Frontal cortex (tissue), 4 donors: ENCODE measurements at places on chromosomes 2 and 18. TPM values are rescaled to one million over a fixed set of nuclear protein-coding genes. Genes with fewer than 3 reads are reported as not detected.

- DNase-seq = no peak
These were observed 160.2 kb downstream of the FBXO15 start for GRCh38 chr18:73987247-73987980.

MYOM1 gene
- 0.82 TPM for total RNA-seq

DNA sequence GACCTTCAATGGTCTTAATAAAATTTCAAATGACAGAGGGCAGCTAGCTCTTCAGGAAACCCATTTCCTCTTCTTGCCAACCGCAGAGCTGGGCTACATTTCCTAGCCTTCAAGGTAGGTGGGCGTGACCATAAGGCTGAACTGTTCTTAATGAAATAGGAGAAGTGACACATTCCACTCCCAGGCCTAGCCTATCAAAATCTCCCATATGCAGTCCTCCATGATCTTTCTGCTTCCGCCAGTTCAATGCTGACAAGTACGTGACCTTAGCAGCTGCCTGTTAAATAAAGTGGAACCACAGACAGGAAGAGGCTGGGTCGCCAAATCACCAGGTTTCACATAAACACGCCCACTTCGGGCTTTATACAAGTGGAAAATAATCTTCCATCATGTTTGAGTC lies 13.2 kb downstream of the SERPINE2 start:
- DNase-seq = no peak

- peak; percentile 25 for DNase-seq
These were observed 229.9 kb upstream of the HDAC4 start for GRCh38 chr2:239630618-239631286.

- peak; percentile 74 for DNase-seq
These were observed 446 bp upstream of the EFHD1 start for GRCh38 chr2:232632904-232633412.

BCL2 gene
- total RNA-seq = 17.9 TPM

DNA sequence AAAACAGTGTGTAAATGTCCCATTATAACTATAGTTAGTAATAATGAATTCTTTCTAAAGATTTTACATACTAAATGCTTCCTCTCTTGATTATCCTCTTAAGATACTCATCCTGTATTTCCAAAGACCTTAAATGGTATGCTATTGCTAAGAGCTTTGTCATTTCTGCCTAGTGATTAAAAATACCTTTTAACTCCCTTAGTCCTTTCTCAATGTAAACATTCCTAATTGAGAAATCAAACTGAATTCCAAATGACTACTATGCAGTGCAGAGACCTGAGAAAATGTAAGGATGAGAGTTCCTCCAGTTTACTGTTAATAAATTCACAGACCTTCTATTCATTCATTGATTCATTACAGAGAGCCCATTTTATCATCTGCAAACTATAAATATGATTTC lies 86.9 kb downstream of the SOS1 start:
- no peak for DNase-seq

DNA sequence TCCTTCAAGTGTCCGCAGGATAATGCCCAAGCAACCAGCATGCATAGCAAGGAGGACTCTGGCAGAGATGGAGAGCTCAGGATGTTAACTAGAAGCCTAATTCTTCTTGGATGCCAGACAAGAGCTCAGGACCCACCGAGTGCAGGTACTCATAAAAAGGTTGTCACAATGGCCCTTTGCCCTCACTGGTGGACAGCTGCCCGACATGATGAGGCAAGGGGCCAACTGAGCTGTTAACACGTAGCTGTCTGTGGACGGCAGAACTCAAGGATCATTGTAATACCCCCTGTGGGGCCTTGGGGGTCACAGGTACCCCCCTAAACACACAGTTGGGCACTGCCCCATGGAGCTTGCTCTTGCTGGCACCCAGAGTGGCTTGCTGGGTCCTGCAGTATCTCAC lies 393.7 kb downstream of the PIK3C3 start:
- DNase-seq = no peak

PDCD1 gene
- 0.41 TPM for total RNA-seq

- no peak for DNase-seq
These were observed 117.3 kb upstream of the ZFP36L2 start for GRCh38 chr2:43343573-43344304.
